ENCODE measurements at places on chromosomes 12 and 14.

DNA sequence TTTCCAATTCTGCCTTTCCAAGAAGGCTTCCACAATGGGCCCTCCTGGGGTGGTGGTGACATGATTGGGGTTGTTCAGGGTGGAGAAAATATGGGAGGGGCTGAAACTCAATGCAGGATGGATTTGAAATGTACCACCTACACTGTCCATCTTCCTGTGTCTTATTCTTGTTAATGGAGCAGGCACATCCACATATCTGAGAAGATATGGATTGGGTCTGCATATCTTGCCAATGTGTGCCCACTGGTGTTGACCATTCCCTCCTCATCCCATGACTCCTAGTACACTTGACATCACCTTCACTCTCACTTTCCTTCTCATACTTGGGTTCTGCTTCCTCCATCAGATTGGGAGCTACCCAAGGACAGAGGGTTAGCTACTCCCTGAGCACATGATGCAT lies 7.2 kb downstream of the KRT76 start:
- no peak for DNase-seq

DNA sequence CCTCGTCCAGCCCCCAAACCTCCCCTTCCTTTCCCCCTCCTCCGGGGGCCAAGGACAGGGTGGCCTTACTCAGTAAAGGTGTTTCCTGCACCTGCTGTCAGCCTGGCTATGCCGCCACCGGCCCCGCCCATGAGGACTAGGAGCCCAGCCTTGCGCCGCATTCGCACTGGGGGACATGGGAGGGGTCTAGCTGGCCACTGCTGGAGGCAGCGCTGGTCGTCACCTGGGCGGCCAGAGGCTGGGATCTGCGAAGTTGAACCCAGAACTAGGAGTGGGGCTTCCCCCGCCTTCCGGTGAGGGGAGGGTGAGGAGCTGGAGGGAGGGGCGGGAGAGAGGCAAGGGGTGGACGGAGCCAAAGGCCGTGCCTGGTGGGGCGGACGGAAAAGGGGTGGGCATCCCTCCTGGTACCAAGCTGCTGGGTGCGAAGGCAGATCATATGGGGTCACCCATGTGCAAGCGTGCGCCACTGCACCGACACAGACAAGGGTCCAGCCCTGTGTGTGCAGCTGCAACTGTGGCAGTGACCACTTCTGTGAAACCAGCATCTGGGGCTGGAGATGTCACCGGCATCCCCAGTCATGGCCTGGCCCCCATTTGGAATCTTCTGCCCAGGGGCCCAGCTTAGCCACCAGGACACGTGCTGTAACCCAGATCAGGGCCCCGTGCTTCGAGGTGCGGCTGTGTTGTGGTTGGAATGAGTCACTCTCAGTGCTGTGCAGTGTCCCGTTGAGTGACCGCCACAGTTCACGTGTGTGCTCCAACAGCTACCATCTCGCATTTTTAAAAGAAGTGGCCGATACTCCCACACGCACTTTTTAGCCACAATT lies 8.5 kb downstream of the AMN start:
- no peak for DNase-seq

DNA sequence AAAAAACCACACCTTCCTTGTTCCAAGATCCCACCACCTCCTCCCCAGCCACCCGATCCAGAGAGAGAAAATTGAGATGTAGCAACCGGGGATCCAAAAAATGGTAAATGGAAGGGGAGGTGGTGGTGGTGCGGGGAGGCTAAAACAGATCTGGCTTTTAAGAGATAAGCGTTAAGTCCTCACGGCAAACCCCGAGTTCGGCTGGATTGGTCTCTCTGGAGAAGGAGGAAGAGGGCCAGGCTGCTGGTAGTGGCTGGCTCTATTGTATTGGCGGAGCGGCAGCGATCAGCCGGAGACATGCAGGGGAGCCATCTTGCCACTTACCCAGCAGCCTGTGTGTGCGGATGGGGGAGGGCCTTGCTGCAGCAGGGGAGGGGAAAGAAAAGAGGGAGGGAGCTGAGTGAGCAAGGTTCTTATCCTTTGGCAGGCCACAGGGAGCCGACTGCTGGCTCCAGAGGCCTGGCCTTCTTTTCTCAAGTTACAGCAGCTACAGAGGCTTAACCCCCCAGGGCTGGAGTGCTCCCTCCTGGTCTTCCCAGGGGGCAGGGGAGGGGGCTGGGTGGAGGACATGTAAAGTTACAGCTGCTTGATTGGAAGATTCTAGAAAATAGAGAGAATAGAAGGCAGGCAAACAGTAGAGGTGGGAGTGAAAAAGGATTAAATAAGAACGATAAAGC lies 14.1 kb upstream of the CDH24 start:
- no peak for DNase-seq

- no peak for DNase-seq
These were observed 1.0 kb downstream of the SMARCC2 start for GRCh38 chr12:56188131-56188777.

- no peak for DNase-seq
These were observed 38.9 kb downstream of the KCNC2 start for GRCh38 chr12:75170640-75171185.

- DNase-seq, result no peak
These were observed 146.3 kb downstream of the CAND1 start for GRCh38 chr12:67415473-67415872.

DNA sequence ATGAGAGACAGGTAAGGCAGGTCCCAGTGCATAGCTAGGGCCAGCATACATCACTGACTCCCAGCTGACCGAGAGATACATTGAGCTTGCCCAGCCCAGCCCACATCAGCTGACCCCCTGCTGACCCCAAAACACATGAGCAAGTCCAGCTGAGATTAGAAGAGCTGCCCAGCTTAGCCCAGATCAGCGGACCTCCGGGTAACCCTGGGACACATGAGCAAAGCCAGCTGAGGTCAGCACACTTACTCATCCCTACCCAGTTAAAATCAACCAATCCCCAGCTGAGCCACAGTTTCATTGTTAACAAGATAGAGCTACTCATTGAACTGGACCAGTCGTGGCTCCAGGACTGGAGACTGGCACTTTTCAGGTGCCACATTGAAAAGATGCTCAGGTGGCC lies 21.8 kb upstream of the FBXO34 start:
- DNase-seq, result no peak

DNA sequence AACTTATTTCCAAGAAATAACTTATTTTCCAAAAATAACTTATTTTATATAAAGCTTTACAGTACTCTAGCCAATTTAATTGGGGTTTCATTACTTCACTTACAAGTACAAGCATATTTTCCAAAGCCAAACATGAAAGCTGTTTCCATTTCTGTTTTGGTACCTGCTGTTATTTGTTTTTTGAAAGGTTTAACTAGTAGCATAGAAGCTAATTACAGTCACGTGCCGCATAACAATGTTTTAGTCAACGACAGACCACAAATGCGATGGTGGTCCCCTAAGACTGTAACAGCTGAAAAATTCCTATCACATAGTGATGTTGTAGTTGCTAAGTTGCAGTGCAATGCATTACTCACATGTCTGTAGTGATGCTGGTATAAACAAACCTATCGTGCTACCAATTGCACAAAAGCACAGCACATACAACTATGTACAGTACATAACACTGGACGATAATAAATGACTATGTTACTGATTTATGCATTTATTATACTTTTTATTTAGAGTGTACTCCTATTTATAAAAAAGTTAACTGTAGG lies 21.7 kb downstream of the PTPN21 start:
- no peak for DNase-seq

GRCh38 chr12:114319422-114319821 lies 86.5 kb downstream of the TBX5 start:
- no peak for DNase-seq

DNA sequence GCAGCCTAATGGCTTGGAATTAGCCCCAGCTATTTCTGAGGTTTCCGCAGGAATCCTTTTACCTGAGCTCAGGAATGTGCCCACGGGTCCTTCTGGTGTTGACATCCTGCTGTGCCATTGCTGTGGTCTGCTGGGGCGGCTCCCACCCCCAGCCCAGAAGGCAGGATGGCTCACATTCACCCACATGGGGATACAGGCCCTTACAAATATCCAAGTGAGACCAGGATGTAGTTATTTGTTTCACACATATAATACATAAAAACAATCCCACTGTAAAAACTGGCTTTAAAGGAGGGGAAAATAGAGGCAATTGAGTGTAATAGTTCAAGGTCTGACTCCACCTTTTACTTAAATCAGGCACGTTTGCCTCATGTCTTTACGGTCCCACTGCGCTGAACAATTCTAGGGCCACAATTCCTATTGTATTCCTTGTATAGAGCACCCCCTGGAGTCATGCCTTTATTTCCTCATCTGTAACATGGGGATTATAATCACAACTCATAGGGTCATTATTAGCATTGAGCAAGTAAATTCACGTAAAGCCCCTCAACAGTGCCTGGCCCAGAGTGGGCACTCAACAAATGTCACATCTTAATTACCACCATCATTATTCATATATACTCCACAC lies 57.2 kb upstream of the FICD start:
- no peak for DNase-seq

GRCh38 chr12:75642226-75642625 lies 130.8 kb upstream of the KRR1 start:
- DNase-seq, result no peak

GRCh38 chr12:54988402-54989054 lies 4.0 kb upstream of the TESPA1 start:
- DNase-seq, result no peak

DNA sequence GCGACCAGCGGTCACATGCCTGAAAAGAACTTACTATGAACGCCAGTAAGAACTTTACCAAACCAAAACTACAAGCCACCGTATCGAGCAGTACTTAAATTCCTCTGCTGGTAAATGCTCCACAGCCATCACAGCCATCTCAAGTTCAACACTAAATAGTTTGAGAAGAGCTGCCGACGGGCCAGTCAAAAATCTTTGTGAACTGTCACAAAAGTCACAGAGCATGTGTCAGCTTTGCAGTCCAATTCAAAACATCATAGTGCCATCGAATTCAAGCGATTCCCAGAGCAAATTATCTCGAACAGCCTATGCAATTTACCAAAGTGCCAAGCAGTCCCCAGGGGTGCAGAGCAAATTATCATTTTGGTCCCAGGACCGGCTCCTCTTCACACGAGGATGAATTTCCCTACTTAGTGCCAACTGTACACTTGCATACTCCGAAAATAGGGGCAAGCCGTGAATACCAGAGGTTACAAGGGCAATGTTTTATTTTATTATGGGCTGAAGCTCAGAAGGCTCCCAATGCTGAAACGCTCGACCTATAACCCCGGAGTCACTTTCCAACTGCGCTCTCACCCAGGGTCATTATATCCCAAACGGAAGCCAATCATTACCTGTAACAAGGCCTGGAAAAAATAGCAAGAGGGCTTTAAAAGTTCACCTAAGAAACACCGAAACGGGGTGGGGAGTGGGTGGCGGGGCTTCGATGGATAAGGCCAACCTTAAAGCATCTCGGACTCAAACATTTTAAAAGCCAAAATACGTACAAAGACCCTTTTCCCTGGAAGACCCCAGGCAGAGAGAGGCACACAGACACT lies 1.1 kb downstream of the LRP6 start:
- DNase-seq, result no peak

DNA sequence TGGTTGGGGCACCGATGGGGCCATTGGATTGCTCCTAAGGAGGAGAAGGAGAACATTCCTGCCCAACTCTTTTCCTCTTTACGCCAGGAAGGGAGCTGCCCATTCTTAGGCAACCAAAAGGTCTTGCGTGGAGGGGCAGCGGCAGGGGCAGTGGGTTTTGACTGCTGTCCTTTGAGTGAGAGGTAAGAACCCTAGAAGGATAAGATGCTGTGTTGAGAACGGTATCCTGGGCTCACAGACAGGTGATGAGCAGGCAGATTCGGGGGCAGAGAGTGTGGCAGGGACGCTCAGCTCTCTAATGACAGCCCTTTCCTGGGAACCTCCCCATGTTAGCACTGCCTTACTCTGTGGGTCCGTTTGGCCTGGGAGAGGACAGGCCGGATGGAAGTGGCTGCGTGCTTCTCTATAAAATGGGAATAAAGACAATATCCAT lies 13.2 kb downstream of the LRTM2 start:
- DNase-seq, result no peak

DNA sequence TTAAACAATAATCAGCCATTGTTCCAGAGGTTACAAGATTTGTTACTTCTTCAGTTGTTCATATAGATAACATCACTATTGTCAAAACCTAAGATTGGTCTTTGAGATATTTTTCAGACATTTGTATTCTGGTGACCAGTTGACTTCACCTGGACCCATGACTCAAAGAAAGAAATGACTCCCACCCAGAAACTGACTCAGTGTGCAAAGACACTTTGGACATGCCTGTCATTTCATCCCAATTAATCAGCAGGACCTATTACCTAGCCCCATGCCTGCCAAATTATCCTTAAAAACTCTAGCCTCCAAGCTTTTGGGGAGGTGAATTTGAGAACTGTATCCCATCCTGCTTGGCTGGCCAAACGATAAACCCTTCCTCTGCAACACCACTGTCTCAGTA lies 27.7 kb upstream of the TSPAN11 start:
- no peak for DNase-seq

- DNase-seq, result no peak
These were observed at the start of gene TCL1B for GRCh38 chr14:95685978-95686922. TSS of gene TCL1B (plus strand) at chr14:95686426. CDS start at chr14:95686468, 42 bp downstream.

DNA sequence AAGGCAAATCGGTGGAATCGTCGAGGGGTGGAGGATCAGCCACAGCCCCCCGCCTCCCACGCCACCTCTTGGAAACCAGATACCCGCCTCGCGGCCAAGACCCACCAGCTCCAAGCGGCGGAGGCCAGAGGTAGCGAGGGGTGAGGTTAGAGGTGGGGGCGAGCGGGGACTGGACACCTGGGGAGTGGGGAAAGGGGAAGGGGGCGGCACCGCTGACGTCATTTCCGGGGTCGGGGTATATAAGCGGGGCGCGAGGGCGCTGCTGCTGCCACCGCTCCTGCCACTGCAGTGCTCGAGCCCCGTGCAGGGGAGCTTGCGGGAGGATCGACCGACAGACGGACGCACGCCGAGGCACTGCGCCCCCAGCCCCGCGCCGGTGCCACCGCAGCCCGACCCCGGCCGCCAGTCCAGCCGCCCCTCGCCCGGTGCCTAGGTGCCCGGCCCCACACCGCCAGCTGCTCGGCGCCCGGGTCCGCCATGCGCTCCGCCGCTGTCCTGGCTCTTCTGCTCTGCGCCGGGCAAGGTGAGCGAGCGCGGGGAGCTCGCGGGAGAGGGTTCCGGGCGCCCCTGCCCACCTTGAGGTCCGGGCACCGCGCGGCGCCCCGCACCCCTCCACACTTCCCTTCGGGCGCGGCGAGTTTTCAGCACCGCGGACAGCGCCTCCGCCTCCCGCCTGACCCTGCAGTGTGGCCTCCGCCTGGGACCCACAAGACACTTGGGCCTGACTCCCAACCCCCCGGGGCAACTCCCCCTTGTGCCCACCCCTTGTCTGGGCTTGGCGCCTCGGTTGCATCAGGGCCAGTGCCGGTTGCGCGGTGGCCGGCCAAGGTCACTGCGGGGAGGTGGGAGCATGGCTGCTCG lies at the start of gene CHGA:
Gene CHGA, plus strand, starts transcription at position 268 of the 861 bp plus-strand sequence. Its CDS starts 210 bp downstream, at position 478.
- DNase-seq, result peak; percentile 47

- DNase-seq, result no peak
These were observed 6.8 kb downstream of the KNTC1 start for GRCh38 chr12:122533856-122534255.

DNA sequence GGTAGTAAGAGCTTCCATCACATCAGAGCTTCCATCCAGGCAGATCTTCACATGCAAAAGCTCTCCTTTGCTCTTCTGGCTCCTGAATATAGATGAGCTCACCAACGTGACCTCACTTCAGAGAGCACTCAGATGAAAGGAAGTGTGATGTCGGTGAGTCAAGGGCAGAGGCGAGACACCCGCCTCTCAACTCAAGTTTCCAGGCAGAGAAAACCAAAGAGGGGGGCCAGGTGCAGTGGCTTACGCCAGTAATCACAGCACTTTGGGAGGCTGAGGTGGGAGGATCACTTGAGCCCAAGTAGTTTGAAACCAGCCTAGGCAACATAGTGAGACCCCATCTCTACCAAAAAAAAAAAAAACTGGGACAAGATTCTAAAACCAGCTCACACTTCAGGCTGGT lies 126.9 kb downstream of the DUSP6 start:
- DNase-seq, result no peak

GRCh38 chr14:69612783-69613130 lies 1.4 kb downstream of the SUSD6 start:
- DNase-seq, result no peak
